Thoracic aorta (tissue), 2 donors: ENCODE measurements at places on chromosomes 5 and 9. TPM values are rescaled to one million over a fixed set of nuclear protein-coding genes. Genes with fewer than 3 reads are reported as not detected.
A peak's percentile ranks its signal among the peaks of the same experiment; 100 is the strongest.

Gene ANKRD34B
- total RNA-seq = not detected

- no peak for DNase-seq
Measured at GRCh38 chr9:95762322-95762721, 113.2 kb upstream of the ERCC6L2 start.

- no peak for DNase-seq
Measured at GRCh38 chr5:95712347-95712958, 18.7 kb upstream of the RHOBTB3 start.

Gene ATG10
- total RNA-seq = 9.9 TPM

DNA sequence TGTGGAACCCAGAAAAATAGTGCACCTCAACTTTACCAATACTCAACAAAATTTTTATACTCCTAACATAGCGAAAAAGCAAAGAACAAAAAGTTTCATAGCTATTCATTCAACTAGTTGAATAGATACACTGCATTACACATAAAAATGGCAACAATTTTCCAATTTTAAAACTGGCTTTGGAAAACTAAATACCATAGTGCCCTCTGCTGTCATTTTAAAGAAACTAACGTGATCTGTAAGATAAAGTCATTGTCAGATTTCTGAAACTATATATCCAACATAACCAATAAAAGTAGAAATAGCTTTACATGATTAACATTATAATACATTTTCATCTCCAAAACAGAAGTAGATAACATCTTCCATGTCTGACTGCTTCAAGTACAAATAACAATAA is 31.6 kb downstream of the DTWD2 start:
- DNase-seq = no peak

- DNase-seq = no peak
Measured at GRCh38 chr9:76027416-76027815, 136.9 kb downstream of the PCSK5 start.

GRCh38 chr5:52853650-52854049 is 65.9 kb downstream of the ITGA1 start:
- DNase-seq = no peak

DNA sequence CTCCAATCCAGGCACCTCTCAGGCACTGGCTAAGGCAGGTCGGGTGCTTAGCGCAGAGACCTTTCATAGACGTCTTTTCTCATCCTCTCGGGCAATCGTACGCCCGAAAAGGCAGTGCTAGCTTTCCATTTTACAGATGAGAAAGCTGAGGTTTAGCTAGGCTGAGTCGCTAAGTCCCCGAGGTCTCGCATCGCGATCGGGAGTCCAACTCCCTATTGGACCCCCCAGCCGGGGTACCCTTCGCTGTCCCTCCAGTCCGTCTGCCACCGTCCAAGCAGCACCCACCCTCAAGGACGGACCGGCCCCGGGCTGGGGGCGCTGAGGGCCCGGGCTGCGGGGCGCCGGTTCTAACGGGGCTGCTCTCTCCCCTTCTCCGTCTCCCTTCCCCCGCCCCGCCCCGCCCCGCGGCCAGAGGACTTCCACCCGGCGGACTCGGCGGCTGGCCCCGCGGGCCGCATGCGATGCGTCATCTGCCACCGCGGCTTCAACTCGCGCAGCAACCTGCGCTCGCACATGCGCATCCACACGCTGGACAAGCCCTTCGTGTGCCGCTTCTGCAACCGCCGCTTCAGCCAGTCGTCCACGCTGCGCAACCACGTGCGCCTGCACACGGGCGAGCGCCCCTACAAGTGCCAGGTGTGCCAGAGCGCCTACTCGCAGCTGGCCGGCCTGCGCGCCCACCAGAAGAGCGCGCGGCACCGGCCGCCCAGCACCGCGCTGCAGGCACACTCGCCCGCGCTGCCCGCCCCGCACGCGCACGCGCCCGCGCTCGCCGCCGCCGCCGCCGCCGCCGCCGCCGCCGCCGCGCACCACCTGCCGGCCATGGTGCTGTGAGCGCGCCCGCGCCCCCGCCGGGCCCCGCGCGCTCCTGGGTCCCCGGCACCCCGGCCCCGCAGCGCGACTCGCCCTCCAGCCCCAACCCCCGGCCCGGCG is 12.5 kb upstream of the EXOSC2 start:
- peak; percentile 17 for DNase-seq

- no peak for DNase-seq
Measured at GRCh38 chr5:53164478-53165165, 55.1 kb upstream of the MOCS2 start.

GRCh38 chr5:66652818-66653217 is 56.6 kb downstream of the MAST4 start:
- DNase-seq = no peak

Gene ALDOB
- total RNA-seq = not detected

DNA sequence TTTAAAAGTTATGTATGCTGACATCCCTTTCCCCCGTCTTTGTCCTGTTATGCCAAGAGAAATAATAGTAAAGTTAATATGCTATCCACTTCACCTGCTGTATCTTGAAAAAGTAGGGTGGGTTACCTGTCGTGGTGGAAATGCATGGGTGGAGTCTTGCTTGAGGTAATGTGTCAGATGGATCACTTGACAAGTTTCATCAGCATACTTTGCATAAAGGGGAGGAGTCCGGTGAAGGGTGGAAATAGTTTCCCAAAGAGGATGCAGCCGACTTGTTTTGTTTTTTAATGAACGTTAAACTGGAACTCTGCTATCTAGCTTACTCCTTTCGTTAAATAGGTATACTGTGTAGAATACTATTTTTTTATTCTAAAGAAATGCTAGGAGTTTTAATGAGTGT is 9.0 kb upstream of the DMRT3 start:
- no peak for DNase-seq

- DNase-seq = no peak
Measured at GRCh38 chr5:77849308-77849900, 73.3 kb upstream of the TBCA start.

- no peak for DNase-seq
Measured at GRCh38 chr9:133029994-133030316, 842 bp upstream of the GTF3C5 start.

DNA sequence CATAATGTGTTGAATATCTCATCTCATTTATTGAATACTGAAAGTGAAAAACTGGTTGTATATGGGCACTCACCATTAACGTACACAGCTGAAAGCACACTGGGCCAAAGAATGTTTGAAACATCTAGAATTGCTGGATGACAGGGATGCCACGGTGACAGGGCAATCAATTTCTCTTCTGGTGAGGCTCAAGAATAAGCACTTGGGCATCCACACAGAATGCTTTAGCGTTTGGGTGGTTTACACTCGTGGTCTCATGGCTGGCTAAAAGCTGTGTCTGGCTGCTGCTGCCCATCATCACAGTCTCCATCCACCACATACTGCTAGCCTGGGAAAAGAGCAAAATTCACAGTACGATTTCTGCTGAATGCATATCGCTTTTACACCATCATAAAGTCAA is 30.7 kb upstream of the IL31RA start:
- DNase-seq = no peak

DNA sequence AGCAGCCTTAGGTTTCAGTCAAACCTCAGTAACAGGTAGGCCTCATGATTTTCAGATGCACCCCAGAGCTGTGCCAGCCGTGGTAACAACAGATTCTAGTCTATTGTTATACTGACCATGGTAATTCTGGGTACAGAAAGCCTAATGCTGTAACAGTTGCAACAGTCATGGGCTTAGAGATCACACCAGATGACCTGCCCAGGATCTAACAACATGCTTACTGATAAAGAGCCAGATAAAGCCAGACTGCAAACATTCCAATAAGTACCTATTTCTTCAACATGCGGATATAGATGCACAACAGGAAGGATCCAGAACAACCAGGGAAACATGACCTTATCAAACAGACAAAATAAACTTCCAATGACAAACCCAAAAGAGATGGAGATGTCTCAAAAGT is 42.8 kb downstream of the CERT1 start:
- no peak for DNase-seq

DNA sequence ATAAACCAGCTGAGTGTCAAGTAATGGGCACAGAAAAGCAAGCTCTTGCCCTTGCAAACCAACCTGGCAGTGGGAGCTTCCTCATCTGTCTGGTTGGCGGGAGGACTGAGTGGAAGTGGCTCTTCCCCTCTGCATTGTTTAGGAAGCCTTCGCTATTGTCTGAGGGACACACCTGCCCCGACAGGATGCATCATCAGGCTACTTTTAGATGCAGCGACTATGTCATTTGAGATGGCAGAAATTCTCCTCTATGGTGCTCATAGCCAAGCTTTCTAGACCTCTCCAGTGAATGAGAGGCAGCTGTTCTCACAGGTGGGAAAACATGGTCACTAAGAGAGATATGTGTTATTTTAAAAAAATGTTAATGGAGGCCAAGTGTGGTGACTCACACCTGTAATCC is 104.0 kb downstream of the DOCK8 start:
- DNase-seq = no peak

DNA sequence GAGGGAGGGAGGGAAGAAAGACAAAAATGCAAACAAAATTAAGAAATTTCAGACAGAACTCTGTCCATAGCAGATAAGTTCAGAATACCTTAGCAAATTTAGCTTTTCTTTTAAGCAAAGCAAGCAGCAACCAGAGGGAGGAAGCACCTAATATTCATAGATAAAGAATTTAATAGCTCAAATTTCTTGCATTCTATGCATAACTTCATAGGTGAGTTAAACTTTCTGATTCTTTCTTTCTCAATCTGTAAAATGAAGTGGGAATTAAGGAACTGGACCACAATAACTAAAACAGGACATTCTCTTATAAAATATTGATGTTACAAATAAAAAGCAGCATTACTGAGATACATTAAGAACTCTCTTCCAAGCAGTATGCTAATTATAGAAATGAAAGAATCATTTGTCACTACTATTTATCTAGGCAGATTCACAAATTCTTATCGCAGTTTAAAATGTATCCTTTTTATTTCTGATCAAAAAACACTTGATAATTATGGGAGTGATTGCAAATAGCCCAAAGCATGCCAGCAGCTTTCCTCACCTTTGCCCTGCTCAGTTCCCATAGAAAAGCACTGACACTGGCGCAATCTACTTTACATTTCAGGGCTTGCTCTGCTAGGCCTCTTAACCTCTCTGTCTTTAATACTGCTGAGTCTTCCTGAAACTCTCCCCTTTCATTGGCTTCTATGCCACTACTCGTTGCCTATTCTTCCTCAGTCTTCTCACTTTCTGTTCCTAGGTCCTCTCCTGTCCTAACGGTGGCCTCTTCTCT is 341.8 kb downstream of the PIK3R1 start:
- DNase-seq = no peak

- no peak for DNase-seq
Measured at GRCh38 chr9:106862110-106862820, 701 bp upstream of the ZNF462 start.

Gene SCGB3A2
- not detected for total RNA-seq

Gene CDC25C
- not detected for total RNA-seq

GRCh38 chr5:154562244-154562880 is 84.3 kb upstream of the HAND1 start:
- DNase-seq = no peak

GRCh38 chr5:52725808-52726207 is 61.9 kb upstream of the ITGA1 start:
- no peak for DNase-seq

Gene ADAMTS16
- not detected for total RNA-seq

- DNase-seq = no peak
Measured at GRCh38 chr5:122877518-122877917, 32.1 kb downstream of the SNX24 start.

Gene PCDHGA12
- 16.2 TPM for total RNA-seq

Gene FCHO2
- 34.4 TPM for total RNA-seq

Gene TLE4
- total RNA-seq = 19.7 TPM

Gene MYMK
- total RNA-seq = not detected

GRCh38 chr5:59506285-59506877 is 387.1 kb downstream of the PDE4D start:
- no peak for DNase-seq

DNA sequence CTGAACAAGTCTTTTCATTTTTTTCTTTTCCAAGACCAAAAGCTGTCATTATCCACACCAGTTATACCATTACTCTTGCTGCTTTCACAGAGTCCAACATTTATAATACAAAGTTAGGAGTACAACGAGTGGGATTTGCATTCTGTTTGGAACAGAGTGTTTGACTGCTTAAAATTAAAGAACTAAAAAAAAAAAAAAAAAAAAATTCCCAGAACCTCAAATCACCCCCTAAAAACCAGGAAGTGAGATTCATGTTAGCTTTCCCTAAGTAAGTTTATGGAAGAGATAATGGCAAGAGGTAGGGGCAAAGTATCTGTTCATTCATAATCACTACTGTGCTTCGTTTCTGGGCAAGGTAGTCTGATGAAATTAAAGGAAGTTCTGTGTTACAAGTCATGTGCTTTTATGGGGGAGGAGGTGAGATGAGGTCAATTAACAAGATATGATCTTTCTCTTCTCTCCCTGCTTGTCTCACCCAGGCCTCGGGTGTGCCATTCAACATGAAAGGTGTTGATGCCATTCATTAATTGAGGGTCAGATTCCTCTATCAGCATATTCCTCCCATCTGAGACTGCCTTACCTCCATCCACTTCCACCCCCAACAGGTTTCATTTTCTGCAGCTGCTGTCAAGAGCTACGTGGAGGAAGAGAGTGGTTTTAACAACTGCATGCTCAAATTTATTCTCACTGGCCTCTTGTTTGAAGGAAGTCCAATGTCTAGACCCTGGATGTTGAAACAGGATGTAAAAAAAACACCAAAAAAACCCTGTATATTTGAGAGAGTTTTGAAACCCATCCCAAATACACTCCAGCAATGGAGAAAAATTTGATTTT is 58.1 kb downstream of the MARCHF3 start:
- DNase-seq = no peak

- DNase-seq = no peak
Measured at GRCh38 chr9:126490214-126490631, 123.5 kb upstream of the LMX1B start.

Gene SEMA6A
- total RNA-seq = 11.4 TPM

GRCh38 chr5:168227001-168227400 is 64.4 kb upstream of the WWC1 start:
- DNase-seq = no peak

Gene IL33
- 160 TPM for total RNA-seq

GRCh38 chr5:10912435-10912834 is 151.4 kb upstream of the DAP start:
- DNase-seq = no peak

GRCh38 chr9:14373706-14374105 is 59.8 kb upstream of the NFIB start:
- DNase-seq = no peak

Gene IFNA5
- total RNA-seq = 0.68 TPM

GRCh38 chr5:37412515-37412914 is 33.4 kb downstream of the WDR70 start:
- DNase-seq = no peak
